ENCODE measurements at places on chromosomes 11 and 22.
A peak's percentile ranks its signal among the peaks of the same experiment; 100 is the strongest.

GRCh38 chr22:23128269-23129108, 13.3 kb downstream of the RSPH14 start:
- DNase-seq, result peak; percentile 20

GRCh38 chr11:84140386-84141169, 854.4 kb upstream of the CCDC90B start:
- DNase-seq, result no peak

GRCh38 chr11:94920311-94920710, 53.0 kb downstream of the CWC15 start:
- no peak for DNase-seq

DNA sequence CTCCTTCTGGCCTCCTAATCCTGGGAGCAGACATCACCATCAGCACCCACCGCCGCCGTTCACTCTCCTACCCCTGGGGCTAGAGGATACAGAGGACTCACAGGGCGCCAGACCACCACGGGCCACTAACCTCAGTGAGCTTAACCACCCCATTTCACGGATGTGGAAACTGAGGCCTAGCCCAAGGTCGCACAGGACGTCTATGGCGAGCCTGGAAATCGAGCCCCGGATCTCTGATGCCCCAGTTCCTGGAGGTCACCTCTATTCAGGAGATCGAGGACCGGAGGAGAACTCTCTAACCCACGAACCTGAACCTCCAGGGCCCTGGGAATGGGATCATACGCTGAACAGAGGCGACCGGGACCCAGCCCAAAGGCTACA, 349 bp downstream of the TIMM10 start:
- no peak for DNase-seq

DNA sequence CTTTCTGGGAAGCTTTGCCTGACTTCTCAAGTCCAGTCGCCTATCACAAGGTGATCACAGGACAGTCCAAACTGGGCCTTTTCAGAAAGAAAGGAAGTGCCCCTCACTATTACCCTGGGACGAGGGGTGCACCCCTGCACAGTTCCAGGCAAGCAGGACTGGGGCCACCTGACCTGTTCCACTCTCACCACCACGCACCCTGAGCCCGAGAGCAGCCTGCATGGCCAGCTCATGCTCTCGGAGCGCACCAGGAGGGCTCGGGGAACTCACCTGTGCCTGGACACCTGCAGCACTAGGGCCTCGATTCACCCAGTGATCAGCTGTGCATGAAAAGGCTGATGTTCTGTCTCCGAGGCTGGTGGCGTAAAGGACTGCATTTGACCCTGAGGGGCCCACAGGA, 12.8 kb upstream of the FGF4 start:
- no peak for DNase-seq

GRCh38 chr11:118313242-118313641, 8.7 kb downstream of the CD3E start:
- no peak for DNase-seq

DNA sequence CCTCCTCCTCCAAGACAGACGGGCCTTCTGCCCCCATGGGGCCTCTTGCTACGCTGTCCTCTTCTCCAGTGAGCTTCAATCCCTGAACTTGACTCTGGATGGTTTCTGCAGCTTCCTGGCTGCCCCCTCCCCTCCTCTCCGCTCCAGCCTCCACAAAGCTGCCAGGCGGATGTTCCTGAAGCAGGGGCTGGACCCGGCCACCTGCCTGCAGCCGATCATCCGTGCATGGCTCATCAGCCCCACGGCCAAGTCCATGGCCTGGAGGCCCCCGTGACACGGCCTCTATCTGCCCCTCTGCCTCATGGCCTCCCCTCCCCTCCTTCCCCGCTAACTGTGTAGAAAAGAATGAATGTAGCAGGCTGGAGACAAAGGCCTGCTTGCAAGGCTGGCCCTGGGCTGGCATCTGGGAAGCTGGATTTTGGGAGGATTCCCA, 6.8 kb upstream of the SUN2 start:
- no peak for DNase-seq

DNA sequence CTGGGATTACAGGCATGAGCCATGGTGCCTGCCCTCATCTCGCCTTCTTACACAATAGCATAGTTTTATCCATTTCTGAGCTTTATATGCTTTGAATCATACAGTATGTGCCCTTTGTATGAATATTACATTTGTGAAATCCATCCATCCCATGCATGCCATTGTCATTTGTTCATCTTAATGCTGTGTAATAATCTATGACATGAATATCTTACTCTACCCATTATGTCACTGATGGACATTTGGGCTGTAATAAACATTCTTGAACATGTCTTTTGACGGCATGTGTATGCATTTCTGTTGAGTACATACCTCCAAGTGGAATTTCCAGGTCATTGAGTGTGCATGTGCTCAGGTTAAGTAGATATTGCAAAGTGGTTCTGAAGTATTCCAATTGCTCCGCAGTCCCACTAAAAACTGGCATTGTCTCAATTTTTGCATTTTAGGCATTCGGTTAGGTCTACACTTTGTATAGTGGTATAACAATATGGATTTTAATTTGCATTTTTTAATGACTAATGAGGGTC, 339.3 kb upstream of the SYN3 start:
- no peak for DNase-seq

- DNase-seq, result no peak
Observed at GRCh38 chr11:59943997-59944714, 5.9 kb downstream of the OOSP1 start.

DNA sequence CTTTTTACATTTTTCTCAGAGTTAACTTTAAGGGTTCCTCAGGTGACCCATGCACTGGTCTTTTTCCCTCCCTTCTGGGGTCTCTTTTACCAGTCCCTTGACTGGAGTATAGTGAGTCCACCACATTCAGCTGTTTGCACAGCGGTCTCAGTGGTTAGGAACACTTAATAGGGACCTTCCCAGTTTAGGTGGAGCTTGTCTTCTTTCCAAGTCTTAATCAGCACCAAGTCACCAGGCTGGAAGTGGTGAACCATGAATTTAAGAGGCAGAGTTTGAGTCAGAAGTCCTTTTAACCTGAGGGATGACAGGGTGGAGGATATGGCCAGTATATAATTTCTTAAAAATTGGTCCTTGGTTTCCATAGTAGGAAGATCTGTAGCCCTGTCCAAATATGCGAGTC, 349.7 kb upstream of the MPPED2 start:
- no peak for DNase-seq

GRCh38 chr11:116255321-116255953, 517.4 kb downstream of the BUD13 start:
- peak; percentile 96 for DNase-seq

GRCh38 chr11:130945896-130946295, 29.6 kb upstream of the SNX19 start:
- DNase-seq, result no peak

DNA sequence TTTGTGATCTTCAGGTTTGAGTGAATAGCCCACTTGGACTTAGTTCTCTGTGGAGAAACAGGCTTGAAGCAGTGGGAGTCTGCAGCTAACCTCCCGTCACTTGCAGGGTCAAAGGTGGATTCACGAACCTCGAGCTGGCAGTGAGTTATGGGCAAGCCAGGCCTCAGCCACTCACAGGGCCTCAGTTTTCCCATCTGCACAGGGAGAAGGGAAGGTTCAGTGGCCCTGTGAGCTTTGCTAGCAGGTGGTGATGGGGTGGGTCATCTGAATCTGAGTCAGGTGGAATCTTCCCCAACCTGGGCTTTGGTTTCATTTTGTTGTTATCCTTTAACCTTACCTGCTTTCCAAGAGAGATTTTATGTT, 86.6 kb upstream of the GRIK4 start:
- DNase-seq, result no peak

DNA sequence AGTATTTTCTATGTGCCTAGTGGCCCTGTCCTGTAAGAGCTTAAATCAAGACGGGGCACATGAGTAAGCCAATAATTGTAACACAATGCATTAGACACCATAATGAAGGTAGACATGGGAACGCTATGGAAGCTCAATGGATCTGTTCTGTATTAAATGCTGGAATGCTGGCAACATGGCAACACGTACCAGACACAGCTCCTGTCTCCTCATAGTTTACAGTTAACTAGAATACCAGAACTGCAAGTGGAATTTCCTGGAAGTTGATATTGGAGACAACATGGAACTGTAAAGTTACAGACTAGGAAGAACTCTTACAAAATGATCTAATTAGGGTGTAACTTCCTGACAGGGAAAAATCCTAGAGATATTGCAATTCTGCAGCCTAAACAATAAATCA, 12.4 kb downstream of the P4HA3 start:
- no peak for DNase-seq

- no peak for DNase-seq
Observed at GRCh38 chr11:102573851-102574250, 43.3 kb upstream of the MMP7 start.

DNA sequence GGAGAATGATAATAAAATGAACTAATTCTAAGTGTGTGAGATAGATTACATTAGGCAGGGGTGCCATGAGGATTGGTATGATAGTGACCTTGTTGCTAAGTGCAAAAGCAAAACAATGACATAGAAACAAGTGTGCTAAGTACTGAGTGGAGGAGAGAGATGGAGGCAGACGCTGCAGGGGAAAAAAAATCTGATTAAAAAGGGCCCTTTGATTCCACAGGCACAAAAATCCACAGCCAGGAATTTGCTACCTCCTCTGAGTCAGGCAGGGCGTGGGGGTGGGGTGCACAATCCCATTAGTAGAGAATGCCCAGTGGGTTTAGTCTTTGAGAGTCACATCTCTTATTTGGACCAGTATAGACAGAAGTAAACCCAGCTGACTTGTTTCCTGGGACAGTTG, at the start of gene CNTF:
Gene CNTF (plus strand): TSS at position 322 of the 400 bp plus-strand sequence. CDS start 88 bp downstream, outside the sequence.
- DNase-seq, result no peak

GRCh38 chr22:47154621-47155081, 392.2 kb downstream of the TBC1D22A start:
- no peak for DNase-seq

GRCh38 chr11:72574548-72575460, 99.4 kb downstream of the PDE2A start:
- no peak for DNase-seq

GRCh38 chr22:36430863-36431262, 43.1 kb upstream of the MYH9 start:
- DNase-seq, result peak; percentile 40

DNA sequence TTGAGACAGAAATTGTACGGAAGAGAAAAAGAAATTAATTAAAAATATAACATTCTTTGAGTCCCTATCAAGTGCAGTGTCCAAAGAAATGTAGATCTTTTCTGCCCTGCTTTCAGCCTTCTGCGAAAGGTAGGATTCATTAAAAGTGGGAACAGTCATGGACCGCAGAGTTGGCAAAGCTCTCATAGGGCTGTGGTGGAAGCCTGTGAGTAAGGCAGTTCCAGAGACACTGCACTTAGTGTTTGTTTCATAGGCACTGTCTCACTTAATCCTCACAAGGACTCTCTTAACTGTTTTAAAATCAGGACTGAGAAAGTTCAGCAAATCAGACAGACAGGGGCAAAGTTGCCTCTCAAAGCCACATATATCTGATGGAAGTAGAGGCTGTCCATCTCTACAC, 5.5 kb downstream of the MRGPRX2 start:
- DNase-seq, result no peak

DNA sequence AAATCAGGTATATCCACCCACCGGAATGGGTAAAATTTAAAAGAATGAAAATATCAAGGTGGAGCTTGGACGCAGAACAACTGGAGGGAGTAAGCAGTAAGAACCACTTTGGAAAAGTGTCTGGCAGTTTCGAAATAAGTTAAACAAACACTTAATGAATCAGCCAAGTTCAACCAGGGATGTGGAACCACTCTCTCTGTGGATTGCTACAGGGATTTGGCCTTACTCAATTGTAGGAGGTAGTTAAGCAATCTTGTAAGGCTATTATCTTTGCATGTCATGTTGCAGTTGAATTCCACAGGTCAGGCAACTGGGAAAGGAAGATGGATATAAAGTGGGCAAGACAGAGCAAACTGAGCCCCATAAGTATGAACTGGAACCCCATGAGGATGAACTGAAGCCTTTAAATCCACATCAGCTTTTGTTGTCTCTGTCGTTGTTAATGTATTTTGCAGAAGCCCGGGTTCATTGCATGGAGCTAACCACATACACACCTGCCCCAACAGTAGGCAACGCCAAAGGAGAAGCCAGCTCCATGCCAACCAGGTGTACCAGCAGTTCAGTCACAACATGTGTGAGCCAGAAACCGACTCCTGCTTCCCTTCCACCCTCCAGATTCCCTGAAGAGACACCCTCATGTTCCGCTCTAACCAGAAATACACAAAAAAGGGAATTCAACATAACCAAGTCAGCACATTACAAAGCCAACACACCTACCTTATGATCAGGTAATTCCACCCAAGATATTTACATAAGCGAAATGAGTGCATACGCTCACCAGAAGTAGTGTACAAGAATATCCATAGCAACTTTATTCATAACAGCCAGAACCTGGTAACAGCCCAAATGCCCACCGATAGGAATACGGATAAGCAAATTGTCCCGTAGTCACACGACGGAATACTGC, 8.0 kb upstream of the SLC43A3 start:
- no peak for DNase-seq

DNA sequence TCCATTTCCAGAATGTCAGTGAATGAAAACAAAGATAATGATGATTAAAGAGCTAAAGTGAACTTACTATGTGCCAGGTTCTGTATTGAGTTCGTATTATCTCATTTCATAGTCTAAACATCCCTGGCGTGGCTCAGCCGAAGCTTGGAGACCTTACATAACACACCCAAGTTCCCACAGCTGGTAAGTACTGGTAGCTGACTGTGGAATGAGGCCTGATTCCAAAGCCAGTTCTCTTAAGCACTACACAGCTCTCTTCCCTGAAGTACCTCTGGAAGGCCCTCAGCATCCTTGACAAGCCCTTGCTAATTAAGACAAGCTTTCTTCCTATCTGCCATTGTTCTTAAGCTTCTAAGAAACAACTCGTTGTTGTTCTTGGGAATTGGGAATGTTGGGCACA, 28.6 kb upstream of the NCAM1 start:
- no peak for DNase-seq

DNA sequence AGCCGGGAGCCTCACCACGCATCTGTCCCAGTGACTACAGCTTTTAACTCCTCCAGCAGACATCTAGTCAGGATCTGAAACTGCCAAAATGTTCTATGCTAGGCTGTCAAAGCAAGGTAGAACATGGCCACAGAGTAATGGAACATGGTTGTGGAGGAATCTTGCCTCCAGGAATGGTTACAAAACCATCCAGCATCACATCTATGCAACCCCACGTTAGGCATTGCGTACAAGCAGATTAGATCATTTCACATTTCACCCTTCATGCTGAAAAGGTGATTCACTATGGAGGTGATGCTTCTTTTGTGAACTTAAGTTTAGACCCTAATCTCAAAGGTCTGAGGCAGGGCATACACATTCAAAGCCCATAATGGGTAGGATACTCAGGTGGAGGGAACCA, 103.0 kb downstream of the PARVA start:
- no peak for DNase-seq

GRCh38 chr22:49488943-49489342, 338.7 kb downstream of the BRD1 start:
- no peak for DNase-seq

GRCh38 chr22:42399315-42400271, 32.6 kb downstream of the NFAM1 start:
- DNase-seq, result peak; percentile 34
